ENCODE measurements at places on chromosomes 16 and 17. TPM values are rescaled to one million over a fixed set of nuclear protein-coding genes. Genes with fewer than 3 reads are reported as not detected.

ZG16 gene
- 2.1 TPM for total RNA-seq

RNF167 gene
- total RNA-seq, result 59.2 TPM

SCGB1C2 gene
- not detected for total RNA-seq

KRT222 gene
- total RNA-seq, result 2.8 TPM

DNA sequence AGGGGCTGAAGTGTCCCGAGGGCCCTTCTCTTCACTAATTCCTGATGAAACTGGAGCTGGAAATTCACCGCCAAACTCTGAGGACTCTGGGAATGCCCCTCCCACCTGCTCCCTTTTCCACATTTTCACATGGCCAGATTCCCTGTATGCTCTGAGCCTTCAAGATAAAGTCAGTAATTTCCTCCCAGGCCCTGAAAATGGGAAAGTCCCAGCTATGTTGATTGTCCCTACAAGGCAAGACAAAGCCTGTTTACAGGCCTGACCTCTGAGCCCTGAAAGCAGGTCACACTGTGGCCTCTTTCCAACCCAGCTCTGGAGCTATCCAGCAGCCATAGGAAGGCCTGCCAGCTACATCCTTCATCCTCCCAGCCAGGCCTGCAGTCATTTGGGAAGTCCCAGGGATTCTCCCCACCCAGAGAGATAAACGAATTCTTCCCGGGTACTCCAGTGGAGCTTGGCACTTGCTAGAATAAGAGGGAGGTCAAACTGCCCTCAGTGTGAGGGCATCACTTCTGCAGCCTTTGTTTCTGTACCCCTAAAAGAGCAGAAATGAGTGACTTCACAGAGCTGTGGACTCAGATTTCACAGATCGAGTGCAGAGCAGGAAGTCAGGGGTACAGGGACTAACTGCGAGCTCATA, 19.6 kb upstream of the CCL2 start:
- H3K4me1 ChIP-seq, result peaks cover 13% of the 10 kb centered on the region
- no peaks in the 10 kb centered on the region for H3K36me3 ChIP-seq
- peak; percentile 52 for DNase-seq

DNA sequence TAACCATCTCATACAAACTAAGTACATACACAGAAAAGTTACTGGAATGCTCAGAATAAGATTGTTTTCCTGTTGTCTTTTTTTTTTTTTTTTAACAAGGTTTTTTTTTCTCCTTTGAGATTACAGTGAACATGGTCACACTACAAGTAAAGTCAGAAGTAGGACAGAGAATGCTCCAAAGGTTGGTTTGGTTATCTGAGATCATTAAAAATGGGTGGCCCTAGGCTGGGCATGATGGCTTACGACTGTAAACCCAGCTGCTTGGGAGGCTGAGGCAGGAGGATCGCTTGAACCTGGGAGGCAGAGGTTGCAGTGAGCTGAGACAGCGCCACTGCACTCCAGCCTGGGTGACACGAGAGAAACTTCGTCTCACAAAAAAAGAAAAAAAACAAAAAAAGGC, 6.9 kb upstream of the ST6GALNAC1 start:
- peaks cover 5% of the 10 kb centered on the region for H3K4me1 ChIP-seq
- no peaks in the 10 kb centered on the region for H3K36me3 ChIP-seq
- no peaks in the 10 kb centered on the region for H3K27me3 ChIP-seq
- no peak overlapping the region for H3K27ac ChIP-seq
- no peak for DNase-seq

DNA sequence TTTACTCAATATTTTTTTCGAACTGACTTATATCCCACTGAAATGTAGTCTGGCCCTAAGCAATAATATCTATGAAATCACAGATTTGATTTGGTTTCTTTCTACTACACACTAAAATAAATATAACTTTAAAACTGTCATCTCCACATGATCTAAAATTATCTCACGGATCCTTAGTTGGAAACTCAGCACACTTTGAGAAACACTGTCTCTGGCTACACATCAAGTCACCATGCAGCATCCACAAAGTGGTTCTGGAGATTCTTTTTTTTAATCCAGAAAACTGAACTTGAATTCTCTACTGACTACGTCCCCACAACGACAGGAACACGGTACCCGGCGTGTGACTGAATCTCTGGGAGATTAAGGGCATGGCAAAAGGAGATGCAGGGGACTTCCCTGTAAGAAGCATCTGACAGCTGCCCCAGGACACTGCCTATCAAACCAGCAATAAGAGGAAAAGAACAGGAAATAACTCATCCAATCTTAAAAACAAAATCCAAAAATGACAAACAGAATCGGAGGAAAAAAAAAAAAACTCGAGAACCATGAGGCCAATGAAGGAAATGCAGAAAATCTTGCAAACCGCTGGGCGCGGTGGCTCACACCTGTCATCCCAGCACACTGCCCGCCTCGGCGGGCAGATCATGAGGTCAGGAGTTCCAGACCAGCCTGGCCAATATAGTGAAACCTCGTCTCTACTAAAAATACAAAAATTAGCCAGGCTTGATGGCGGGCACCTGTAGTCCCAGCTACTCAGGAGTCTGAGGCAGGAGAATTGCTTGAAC, 141.0 kb upstream of the RCVRN start:
- no peak overlapping the region for H3K4me3 ChIP-seq
- peaks cover 4% of the 10 kb centered on the region for H3K4me1 ChIP-seq
- no peaks in the 10 kb centered on the region for H3K36me3 ChIP-seq
- no peak overlapping the region for H3K27ac ChIP-seq
- H3K27me3 ChIP-seq, result no peaks in the 10 kb centered on the region
- no peak for DNase-seq

DNA sequence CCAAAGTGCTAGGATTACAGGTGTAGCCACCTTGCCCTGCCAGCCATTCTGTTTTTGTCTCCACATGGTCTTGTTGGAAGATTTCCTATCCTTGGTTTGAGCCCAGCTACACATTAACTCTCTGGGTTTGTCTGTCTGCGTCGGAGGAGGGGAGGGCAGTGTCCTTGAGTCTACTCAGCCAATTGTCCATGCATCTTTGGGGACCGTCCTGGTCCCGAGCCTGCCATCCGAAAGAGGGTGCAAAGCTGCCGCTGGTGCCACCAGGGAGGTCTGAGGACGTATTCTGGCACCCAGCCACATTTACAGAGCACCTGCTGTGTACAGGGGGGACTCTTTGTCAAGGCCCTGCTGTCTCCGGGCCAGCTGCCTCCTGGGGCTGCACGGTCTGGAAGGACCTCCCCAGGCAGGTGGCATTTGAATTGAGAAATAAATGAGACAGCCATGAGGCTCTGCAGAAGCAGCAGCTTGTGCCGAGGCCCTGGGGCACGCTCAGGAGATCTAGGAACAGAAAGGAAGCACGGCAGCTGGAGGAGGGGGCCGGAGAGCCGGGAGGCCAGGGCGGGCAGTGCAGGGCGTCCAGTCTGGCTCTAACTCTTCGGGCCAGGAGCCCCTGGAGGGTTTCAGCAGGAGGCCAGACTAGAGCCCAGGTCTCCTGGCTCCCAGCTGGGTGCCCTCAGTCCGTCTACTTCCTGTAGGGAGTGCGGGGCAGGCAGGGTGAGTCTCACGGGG, 1.5 kb downstream of the CYBA start:
- H3K27ac ChIP-seq, result no peak overlapping the region
- H3K4me1 ChIP-seq, result peaks cover 15% of the 10 kb centered on the region
- H3K36me3 ChIP-seq, result no peaks in the 10 kb centered on the region

DNA sequence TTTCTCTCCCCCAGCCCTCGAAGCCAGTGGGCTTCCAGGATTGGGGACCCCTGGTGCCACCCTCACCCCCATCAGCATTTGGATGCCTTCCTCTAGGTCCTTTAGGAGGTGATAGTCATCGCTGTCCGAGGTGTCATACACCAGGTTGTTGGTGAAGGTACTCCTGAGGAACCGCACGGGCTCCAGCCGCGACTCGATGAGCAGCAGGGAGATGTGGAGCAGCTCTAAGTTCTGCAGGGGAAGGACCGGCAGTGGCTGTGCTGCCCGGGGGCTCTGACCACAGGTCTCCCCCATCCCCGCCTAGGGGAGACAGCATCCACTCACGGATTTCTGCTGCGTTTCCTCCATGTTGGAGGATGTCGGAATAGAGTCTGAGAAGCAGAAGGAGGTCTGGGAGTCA, 962 bp downstream of the CSHL1 start:
- no peaks in the 10 kb centered on the region for H3K36me3 ChIP-seq
- H3K27ac ChIP-seq, result no peak overlapping the region
- no peak for DNase-seq
- H3K4me1 ChIP-seq, result no peaks in the 10 kb centered on the region

FBXO39 gene
- total RNA-seq, result not detected

DNA sequence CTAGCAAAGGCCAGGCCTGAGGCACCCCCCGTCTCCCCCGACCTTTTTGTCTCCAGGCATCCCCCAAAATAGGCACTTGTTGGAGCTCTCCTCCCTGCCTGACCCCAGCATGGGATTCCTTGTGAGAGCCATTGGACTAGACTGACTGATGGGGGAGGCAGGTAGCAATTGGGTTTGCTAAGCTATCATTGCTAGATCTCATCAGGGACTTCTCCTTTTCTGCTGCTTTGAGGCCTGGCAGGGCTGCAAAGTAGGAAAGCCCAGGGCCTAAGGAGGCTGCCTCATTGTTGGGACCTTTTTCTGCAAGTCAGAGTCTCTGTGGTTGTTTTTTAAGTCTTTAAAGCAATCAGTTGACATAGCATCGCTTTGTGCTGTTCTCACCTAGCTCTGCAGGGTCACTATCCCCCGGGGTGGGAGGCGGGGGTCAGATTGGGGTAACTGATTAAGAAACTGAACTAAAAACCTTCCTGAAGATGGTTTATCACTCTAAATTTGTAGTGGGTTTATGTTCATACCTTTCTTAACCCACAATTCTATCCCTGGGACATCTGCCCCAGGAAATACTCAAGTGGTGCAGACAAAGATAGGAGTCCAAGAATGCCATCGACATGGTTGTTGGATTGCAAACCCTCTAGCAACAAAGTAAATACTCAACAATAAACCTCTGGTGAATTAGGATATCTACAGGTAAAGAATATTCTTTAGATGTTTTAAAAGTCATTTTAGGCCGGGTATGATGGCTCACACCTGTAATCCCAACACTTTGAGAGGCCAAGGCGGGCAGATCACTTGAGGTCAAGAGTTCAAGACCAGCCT, 28.0 kb downstream of the LLGL2 start:
- H3K4me3 ChIP-seq, result no peak overlapping the region
- H3K4me1 ChIP-seq, result peaks cover 67% of the 10 kb centered on the region
- DNase-seq, result no peak
- no peaks in the 10 kb centered on the region for H3K36me3 ChIP-seq
- peak overlapping the region; percentile 100 for H3K27ac ChIP-seq

DNA sequence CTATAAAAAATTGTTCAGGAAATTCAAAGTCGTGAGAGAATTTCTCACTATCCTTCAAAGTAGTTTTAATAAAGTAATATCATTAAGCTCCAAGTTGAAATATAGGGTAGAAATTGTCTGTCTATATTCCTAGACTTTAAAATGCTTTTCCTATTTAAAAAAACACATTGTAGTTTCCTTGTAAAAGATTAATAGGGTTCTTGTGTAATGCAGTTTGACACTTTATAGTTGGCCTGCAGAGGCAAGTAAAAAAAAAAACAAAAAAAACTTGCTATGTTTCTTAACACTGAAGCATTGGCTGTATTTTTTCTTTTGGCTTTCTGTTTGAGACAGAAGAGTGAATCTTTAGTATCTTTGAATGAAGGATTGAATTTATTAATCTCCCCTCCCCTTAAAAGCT, 17.4 kb downstream of the CPD start:
- H3K27ac ChIP-seq, result no peak overlapping the region
- H3K27me3 ChIP-seq, result no peaks in the 10 kb centered on the region
- no peak for DNase-seq
- H3K4me1 ChIP-seq, result no peaks in the 10 kb centered on the region

PRSS21 gene
- not detected for total RNA-seq

DNA sequence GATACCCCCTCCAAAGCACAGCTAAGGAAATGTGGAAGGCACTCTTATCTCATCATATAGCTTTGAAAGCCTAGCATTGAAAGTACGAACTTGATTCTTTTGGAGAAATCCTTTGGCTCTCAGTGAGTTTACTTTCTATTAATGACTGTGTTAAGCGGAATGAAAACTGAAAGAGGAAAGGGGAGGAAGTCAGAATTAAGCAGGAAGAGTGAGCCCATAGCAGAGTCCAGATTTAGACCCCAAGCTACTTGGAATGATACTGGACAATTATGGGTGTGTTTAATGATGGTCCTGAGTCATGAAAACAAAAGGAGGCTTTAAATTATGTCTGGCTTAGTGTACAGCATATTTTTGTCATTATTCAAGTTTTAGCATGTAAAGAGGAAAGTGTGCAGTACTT, 42.2 kb downstream of the TENT4B start:
- H3K27me3 ChIP-seq, result no peaks in the 10 kb centered on the region
- H3K36me3 ChIP-seq, result no peaks in the 10 kb centered on the region
- peak overlapping the region; percentile 41 for H3K27ac ChIP-seq
- no peak overlapping the region for H3K4me3 ChIP-seq
- H3K4me1 ChIP-seq, result peaks cover 4% of the 10 kb centered on the region

GRCh38 chr17:37164057-37164456, 211.7 kb upstream of the C17orf78 start:
- H3K36me3 ChIP-seq, result peaks cover 2% of the 10 kb centered on the region
- H3K27me3 ChIP-seq, result no peaks in the 10 kb centered on the region
- H3K4me3 ChIP-seq, result no peak overlapping the region
- H3K4me1 ChIP-seq, result no peaks in the 10 kb centered on the region
- H3K27ac ChIP-seq, result no peak overlapping the region

ATF7IP2 gene
- 68.7 TPM for total RNA-seq

GRCh38 chr17:37060928-37061327, 112.2 kb downstream of the AATF start:
- H3K4me3 ChIP-seq, result no peak overlapping the region
- no peaks in the 10 kb centered on the region for H3K4me1 ChIP-seq
- peaks cover 3% of the 10 kb centered on the region for H3K27me3 ChIP-seq
- H3K27ac ChIP-seq, result peak overlapping the region; percentile 55
- H3K36me3 ChIP-seq, result no peaks in the 10 kb centered on the region

GRCh38 chr16:85905110-85906095, 6.4 kb downstream of the IRF8 start:
- H3K4me1 ChIP-seq, result no peaks in the 10 kb centered on the region
- no peak for DNase-seq
- H3K4me3 ChIP-seq, result no peak overlapping the region
- H3K27ac ChIP-seq, result no peak overlapping the region

SLC16A6 gene
- total RNA-seq, result 0.44 TPM
